Posterior vena cava (tissue), 2 donors: ENCODE measurements at places on chromosomes 3 and 15. TPM values are rescaled to one million over a fixed set of nuclear protein-coding genes. Genes with fewer than 3 reads are reported as not detected.

PSTPIP1 gene
- 18.1 TPM for total RNA-seq

PPARG gene
- total RNA-seq: 11.2 TPM

SLC24A5 gene
- not detected for total RNA-seq

SLC22A14 gene
- total RNA-seq: not detected

AADAC gene
- 0.14 TPM for total RNA-seq

SLC9C1 gene
- total RNA-seq: 1.4 TPM

DLL4 gene
- 9.8 TPM for total RNA-seq

UACA gene
- 114 TPM for total RNA-seq

GNB5 gene
- 17.0 TPM for total RNA-seq

PIERCE2 gene
- total RNA-seq: 1.8 TPM

TGM4 gene
- not detected for total RNA-seq

SLC2A2 gene
- total RNA-seq: not detected

KCTD6 gene
- 7.5 TPM for total RNA-seq

XCR1 gene
- 0.37 TPM for total RNA-seq

SMCO1 gene
- not detected for total RNA-seq

- DNase-seq: no peak
These were observed 266.4 kb downstream of the FAM43A start for GRCh38 chr3:194951931-194952582.

DNA sequence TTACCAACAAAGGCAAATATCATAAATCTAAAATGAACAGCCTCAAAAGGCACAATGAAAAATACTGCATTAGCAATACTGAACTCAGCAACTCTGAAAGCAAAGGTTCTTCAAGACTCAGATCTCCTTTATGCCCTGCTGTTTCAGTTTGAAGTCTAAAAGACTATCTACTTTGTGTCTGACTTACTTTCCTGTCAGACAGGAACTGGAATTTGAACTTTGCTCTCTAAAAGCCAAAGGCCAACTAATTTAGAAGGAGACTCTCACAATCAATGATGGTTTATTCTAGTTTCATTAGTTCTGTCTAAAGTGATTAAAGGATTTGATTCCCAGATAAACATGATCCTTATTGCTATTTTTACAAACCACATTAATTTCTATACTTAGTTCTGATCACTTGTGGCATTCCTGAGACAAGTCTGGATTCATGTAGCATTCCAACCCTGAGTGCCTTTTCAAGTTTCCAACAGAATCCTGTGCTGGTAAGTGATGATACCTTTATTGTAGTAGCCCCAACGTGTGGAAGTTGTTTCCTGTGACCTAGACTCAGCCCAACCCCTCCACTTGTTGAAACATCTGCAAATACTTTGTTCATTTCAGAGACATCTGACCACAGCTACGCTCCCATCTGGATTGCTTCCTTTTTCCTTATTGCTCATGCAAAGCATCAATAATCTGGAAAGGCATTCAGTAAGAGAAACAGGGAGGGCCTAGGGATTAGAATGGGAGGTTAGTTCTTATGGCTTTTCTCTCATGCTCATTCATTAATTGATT, 14.9 kb upstream of the LEKR1 start:
- no peak for DNase-seq

DNA sequence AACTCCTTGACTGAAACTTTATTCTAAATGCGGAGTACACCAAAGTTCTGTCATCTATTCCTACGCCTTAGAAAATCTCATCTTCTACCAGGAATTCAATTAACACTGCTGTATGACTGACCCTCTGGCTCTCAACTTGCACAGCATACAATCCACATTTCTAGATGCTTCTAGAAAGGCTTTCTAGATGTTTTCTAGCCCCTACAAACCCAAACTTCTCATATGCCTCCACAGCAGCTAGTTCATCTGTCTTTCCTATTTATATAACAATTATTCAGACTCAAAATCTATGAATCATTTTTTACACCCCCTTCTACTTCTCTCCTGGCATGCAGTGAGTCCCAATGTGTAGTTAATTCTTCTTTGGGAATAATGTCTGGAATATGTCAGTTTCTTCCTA, 13.2 kb downstream of the INO80 start:
- no peak for DNase-seq

- no peak for DNase-seq
These were observed 54.7 kb downstream of the TRPC1 start for GRCh38 chr3:142778541-142778940.

DNA sequence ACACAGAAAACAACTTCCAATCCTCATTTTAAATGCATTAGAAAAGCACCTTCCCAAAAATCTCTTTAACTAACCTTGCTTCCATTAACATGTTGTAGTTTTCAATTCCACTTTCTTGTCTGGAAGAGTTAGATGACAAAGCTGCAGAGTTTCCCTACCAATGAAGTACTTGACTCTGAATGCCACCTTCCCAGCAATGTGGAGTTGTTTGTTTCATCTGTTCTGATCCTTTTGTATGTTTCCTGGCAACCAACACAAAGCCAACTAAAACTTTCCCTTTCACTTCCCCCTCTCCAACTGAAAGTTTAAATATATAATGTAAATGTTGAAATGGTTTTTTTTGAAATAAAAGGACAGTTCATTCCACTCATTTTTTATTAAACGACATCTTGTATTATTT, at the start of gene WDR49:
Gene WDR49 (minus strand): TSS at position 183 of the 400 bp plus-strand sequence. CDS start 517 bp downstream, outside the sequence.
- DNase-seq: no peak

- no peak for DNase-seq
These were observed 373.4 kb downstream of the LPP start for GRCh38 chr3:188527389-188527788.

DNA sequence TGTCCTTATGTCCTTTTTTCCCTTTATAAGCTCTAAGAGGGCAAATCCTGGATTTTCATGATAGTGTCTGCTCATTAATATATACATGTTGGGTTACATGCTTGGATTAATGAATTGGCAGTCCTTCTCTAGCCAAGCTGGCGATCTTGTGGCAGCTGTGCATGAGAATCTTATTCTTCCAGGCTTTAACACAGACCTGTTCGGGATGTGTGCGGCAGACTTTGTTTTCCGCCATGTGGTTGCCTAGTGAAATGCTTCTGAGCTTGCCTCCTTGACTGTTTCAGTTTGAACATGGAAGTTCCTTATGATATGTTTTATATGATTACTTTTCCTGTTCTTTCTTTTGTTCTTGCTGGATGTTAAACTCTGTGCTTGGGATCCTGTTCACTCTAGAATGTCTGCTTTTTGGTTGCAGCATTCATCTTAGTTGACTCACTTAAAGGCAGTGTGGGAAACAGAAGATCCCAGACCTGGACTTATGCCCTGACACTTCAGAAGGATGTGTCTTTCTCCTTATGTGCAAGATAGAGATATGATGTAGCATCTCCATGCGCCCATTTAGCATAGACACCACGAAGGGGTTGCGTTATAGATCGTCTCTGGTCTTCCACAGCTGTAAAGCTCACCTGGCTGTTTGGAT, 7.2 kb downstream of the CHCHD6 start:
- DNase-seq: no peak

- DNase-seq: peak; percentile 93
These were observed 3.2 kb upstream of the SIN3A start for GRCh38 chr15:75454471-75455378.

DNA sequence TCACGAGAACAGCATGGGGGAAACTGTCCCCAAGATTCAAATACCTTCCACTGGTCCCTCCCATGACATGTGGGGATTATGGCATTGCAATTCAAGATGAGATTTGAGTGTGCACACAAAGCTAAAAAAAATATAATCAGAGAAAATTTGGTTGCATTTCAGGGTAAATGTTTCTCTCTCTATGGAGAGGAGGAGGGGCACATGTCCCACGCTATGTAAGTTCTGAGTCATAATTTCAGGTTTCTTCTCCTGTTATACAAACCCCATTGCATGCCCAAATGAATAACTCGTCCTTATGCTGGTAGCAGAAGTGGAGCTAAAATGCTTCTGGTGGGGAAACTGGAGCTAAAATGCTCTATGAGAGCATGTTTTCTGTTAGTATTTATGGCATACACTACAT, 209.7 kb upstream of the DCBLD2 start:
- DNase-seq: no peak

DNA sequence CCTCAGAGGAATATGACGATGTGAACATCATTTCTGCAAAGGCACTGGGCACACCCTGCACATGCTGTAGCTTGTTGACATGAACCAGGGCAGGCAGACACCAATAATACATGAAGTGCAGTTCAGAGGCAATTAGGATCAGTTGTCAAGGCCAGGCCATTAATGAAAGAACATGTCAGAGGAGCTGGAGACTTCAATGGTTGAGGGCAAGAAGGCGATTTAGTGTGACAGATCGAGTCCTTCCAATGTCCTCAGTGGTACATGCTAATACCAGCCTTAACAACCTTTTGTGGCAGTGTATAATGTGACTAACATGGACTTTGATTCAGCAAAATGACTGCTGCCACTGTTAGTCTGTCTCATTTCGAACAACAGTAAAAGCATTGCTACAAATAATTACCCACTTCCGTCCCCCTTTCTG, 205.2 kb upstream of the NANOGP8 start:
- DNase-seq: no peak

DNA sequence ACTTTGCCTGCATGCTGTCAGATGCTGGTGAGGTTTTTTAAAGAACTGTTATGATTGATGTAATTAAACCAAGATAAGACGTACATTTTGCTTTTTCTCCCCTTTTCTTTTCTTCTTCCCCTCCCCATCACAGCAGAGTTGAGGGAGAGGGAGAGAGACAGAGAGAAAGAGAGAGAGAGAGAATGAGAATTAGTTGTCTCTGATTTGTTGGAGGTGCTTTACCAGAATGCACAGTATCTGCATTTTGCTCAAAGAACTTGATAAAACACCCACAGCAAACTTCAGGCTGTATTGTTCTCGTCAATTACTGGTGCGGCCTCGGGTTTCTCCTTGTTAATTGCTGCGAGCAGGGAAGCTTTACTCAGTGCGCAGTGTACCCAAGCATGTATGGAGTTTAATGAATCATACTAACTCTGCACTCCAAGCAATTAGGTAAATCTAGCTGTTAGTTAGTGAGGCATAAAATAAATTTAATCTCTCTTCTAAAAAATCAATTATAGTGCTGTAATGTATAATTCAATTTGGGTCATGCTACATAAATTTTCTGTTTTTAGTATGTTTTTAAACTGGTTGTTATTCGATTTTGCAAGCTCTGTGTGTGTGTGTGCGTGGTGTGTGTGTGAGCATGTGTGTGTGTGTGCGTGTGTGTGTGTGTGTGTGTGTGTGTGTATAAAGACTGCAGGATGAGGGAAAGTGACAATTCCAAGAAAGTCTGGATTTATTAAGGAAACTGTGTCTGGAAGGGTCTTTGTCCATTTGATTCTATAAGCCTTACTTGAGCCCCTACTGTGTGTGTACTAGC, 273.4 kb downstream of the TLE3 start:
- DNase-seq: no peak

GRCh38 chr3:136207489-136208115, 11.5 kb upstream of the MSL2 start:
- DNase-seq: no peak

GRCh38 chr3:142850395-142851023, 38.4 kb downstream of the PCOLCE2 start:
- DNase-seq: no peak

DNA sequence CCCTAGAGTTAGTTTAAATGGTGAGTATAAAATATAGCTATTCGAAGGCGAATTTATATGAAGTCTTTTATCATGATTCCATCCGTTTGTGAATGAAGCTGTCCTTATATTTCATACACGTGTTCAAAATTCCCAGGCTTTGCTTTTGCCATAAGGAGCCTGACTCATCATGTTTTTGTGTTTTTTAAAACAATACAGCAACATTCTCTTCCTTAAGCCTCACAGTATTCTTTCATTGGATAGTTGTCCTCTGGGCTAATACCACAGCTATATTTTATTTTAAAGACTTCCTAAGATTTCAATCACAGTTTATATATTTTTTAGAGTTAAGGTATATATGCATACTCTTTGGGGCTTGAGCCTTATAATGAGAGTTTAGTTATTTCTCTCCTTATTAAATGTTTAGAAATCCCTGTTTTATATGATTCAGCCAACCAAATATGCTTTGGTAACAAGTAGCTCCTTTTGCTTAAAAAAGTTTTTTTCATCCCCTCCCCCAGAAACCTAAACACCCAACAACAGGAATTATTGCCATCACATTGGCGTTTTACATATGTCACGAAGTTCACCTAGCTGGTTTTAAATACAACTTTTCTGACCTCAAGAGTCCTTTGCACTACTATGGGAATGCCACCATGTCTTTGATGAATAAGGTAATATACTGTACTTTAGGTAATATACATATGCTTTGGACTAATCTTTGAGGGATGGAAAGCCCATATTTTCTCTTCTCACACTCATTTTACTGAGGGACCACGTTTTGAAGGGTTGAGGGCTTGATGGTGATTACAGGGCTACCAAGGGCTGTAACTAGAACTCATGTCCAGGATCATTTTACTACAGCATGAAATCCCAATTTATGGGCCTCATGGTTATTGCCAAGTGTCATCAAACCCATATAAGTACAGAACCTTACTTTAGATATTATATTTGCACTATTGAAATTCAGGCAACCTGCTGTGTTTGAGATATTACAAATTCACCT, 28.5 kb downstream of the ST3GAL6 start:
- DNase-seq: no peak

DNA sequence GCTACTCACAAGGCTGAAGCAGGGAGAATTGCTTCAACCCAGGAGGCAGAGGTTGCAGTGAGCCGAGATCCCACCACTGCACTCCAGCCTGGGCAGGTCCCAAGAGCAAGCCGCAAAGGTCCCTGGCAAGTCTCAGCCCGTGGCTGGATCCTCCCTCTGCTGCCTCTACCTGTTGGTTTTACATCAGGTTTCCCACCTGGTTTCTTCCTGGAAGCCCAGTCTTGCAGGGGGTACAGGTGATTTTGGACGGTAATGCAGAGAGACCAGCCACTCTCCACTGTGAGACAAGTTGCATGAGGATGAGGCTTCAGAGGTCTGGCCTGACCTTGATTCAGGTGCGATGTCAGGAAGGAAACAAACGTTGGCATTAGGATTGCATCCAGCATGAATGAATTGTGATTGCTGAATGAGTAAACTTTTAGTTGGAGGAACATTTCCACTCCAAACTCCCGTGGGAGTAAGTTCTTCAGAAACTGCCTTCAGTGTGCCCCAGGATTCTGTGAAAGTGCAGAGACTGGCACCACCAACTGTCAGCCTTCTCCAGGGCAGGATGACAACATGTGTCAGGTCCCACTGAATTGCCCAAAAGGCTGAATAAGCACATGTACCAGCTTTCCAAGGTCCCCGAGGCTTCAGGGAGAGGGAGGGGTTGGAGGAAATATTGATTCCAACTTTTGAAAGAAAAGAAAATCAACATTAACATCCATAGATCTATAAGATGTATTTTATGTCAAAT, 189.4 kb downstream of the TJP1 start:
- no peak for DNase-seq

GRCh38 chr15:51861557-51862359, 32.3 kb downstream of the TMOD3 start:
- no peak for DNase-seq

- DNase-seq: no peak
These were observed 28.6 kb upstream of the CEMIP start for GRCh38 chr15:80750575-80750974.

GRCh38 chr3:168865022-168865551, 769.4 kb upstream of the GOLIM4 start:
- no peak for DNase-seq

DNA sequence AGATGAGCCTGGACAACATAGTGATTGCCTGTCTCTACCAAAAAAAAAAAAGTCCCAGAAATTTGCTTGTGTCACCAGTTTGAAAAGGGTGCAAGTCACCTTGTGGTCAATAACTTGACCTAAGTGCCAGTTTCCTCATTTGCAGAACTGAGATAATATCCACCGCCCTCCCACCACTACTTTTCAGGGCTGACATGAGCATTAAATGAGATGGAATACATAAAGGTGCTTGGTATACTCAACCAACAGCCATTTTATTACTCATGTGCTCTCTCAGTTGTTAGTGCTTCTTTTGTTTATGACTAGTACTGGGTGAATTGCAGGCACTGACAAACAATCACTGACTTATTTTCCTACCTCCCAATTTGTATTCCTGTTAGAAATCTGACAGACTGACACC, 340.5 kb upstream of the SATB1 start:
- DNase-seq: no peak
